Activated CD4-positive, alpha-beta memory T cell treated with anti-CD3 and anti-CD28 coated beads for 36 hours (primary cell): ENCODE measurements at places on chromosomes 4 and X.

- no peak for DNase-seq
Measured at GRCh38 chr4:8762951-8763735, 108.5 kb downstream of the HMX1 start.

DNA sequence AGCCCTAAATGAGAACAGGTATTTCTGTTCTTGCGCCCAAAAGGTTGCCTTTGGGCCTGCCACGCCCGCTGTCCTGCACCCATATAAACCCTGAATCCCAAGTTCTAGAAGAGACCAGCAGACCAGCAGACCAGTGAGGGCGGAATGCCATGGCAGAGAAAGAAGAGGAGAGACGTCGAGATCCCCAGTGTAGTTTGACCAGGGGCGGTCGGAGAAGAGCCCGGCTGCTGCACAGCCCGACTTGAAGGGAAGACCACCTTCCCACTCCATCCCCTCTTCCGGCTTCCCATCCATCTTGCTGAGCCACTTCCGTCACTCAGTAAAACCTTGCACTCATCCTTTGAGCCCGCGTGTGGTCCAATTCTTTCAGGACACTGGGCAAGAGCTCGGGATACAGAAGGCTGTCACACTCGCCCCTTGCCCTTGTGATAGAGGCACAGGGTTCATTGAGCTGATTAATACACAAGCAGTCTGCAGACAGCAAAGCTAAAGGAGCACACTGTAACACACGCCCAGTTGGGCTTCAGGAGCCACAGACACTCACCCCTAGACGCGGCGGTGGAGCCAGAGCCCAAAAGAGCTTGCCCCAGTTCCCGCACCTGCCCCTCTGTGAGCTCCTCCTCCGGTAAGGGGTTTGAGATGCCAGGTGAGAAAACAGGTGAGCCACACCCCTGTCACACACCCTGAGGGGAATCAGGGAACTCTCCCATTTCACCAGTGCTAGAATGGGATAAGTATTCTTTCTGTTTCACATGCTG is 230.8 kb downstream of the PCDH10 start:
- DNase-seq, result no peak

- no peak for DNase-seq
Measured at GRCh38 chrX:109862433-109862832, 129.4 kb upstream of the ACSL4 start.

DNA sequence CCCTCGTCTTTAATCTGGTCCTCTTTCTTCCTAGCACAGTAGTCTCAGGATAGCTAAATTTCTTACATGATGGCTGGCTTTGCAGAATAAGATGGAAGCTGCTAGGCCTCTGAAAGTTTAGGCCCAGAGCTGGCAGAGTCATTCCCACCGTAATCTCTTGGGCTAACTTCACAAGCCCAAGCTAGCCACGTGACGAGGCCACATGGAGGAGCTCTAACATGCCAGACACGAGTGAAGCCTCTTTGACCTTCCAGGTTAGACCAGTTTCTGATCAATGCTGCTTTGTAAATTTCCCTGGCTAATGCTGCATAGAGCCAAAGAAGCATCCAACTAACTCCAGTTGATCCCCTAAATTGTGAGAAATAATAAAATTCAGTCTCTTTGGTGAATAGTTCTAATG is 9.5 kb upstream of the CENPE start:
- no peak for DNase-seq

DNA sequence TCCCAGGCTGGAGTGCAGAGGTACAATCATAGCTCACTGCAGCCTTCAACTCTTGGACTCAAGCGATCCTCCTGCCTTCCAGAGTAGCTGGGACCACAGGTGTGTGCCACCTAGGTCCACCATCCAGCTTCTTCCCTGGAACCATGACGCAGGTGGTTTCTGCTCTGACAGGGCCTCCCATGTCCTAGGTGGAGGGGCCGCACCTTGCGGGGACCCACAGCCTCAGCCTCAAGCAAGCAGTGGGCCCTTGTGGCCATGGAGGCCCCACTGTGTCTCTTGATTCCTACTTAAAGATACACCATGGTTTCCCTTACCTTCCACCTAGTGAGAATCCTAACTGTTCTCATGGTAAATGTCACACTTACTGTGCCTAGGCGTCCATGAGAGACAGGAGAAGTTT is 6.9 kb upstream of the GPR78 start:
- no peak for DNase-seq

GRCh38 chrX:10230222-10230621 is 73.4 kb downstream of the CLCN4 start:
- no peak for DNase-seq

- no peak for DNase-seq
Measured at GRCh38 chr4:41409594-41409895, 128.4 kb upstream of the LIMCH1 start.

- no peak for DNase-seq
Measured at GRCh38 chr4:158299459-158300007, 89.2 kb downstream of the TMEM144 start.

DNA sequence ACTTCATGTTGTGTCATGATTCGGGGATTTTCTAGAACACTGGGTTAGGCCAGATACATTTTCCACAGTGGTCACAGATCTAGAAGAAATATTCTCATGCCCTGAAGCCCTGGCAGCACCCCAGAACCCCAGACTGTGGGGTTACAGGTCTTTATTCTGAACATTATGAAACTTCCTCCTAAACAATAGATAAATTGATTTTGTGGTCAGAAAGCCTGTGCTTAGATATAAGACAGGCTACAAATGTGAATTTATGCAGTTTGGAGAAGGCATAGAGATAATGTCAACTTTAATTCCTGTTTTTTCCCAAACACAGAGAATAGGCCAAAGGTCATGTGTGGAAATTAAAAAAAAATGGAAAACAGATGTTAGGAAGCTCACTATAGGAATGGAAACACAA is 492.9 kb downstream of the SPRY1 start:
- DNase-seq, result no peak

DNA sequence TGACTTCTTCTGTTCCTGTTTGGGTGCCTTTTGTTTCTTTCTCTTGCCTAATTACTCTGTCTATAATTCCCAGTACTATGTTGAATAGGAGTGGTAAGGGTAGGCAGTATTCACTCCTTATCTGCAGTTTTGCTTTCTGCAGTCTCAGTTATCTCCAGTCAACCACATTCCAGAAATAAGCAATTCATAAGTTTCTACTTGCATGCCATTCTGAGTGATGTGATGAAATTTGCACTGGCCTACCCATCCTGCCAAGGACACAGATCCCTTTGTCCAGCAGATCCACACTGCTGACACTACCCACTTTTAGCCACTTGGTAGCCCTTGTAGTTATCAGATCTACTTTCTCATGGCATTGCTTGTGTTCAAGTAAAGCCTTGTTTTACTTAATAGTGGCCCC is 971.6 kb upstream of the INTU start:
- DNase-seq, result no peak

DNA sequence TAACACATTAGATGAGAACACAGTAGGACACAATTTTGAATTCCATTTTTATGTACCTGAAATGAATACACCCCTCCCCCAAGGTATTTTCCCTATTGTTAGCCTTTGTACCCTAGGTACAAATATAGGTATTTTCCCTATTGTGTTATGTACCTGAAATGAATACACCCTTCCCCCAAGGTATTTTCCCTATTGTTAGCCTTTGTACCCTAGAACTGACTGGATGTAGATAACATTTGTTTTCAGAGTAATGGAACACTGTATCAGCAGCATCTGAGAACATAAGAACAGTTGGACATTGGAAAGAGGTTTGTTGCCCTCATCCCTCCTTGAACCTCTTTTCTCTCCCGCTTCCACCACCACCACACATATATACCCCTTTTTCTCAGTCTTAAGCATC is 37.6 kb downstream of the YIPF6 start:
- no peak for DNase-seq

DNA sequence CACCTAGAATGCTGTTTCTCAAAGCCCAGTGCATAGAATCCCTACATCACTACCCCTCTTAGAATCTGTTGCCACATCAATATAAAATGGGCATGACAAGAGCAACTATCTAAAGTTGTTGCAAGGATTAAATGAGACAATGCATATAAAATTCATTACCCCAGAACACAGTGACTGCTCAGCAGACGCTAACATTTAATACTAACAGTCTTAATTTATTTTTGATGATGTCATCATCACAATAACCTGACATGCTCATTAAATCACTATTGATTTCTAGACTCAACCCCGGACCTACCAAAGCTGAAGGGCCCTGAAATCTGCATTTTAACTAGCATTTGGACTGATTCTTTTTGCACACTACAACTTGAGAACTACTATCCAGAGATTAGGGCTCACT is 3.9 kb downstream of the ARSJ start:
- DNase-seq, result no peak

GRCh38 chrX:39613997-39614679 is 483.6 kb downstream of the BCOR start:
- peak; percentile 84 for DNase-seq

GRCh38 chr4:5960252-5960880 is 57.9 kb downstream of the C4orf50 start:
- DNase-seq, result no peak

GRCh38 chr4:60313611-60314178 is 886.4 kb upstream of the ADGRL3 start:
- DNase-seq, result no peak

- no peak for DNase-seq
Measured at GRCh38 chrX:115697806-115698205, 136.8 kb downstream of the PLS3 start.

DNA sequence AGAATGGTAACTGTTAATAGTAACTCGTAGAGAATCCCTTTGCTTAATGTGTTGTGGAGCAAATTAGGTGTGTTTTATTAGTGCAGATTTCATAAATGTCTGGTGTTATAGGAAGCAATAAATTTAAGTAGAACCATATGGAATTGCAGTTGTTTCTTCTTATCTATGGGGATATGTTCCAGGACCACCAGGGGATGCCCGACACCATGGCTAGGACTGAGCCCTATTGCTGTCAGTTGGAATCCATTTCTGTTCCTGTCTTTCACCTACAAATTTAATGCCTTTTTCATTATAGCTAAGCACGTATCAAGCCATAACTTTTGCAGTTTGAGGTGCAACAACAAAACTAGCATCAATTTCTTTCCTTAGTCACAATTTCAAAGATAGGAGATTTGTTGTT is 72.5 kb downstream of the DDIT4L start:
- DNase-seq, result no peak

GRCh38 chrX:99078301-99078700 is 1331.8 kb downstream of the PCDH19 start:
- DNase-seq, result no peak

DNA sequence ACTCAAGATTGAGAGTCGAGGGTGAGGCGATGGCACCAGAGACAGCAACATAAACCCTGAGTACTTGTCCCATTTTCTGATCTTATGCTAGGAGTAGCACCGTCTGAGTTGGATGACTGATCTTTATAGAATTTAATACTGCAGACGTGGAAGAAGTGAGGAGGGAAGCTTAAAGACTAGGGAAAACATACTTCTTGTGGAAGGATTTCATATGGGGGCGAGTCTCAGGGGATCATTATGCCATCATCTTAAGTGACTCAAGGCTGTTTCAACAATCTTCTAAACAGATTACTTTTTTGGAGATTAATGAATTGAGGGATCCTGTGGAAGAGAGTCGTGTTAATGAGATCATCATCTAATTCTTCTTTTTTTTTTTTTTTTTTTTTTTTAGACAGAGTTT is 17.2 kb upstream of the FAT1 start:
- DNase-seq, result no peak

GRCh38 chr4:59127006-59127405 is 2016.8 kb upstream of the IGFBP7 start:
- DNase-seq, result no peak

DNA sequence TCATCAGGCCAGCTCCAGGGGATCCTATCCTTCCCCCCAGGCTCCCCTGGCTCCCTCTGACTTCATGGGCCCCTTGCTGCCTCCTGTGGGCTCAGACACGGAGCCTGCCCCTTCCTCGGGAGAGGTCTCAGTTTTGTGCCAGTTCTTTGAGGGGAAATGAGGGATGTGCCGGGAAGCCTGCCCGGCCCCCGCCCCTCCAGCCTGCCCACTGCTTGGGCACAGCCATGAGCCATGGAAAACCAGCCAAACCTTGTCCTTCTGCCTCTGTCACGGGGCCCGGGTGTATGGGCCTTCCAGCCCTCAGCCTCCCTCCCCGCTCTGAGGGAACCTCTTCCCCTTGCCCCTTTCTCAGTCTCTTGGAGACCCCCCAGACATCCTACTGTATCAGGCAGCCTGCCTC is 6.8 kb downstream of the BGN start:
- DNase-seq, result no peak

DNA sequence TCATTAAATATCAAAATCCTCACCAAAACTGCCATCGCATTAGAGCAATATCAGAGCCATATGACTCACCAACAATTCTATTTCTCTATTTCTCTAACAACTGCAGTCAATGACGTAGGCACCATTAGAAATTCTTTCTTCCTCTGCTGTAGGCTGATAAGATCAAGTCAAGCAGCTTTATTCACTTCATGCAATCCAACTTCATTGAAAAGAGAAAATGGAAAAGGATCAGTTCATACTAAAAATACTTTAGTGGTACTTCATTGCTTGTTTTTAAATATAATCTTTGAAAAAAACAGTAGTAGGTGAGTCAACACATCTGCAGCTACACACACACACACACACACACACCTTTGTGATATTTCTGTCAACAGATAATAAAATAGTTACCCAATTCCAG is 345.3 kb upstream of the TENM3 start:
- no peak for DNase-seq

- DNase-seq, result no peak
Measured at GRCh38 chrX:115689931-115690330, 129.0 kb downstream of the PLS3 start.

DNA sequence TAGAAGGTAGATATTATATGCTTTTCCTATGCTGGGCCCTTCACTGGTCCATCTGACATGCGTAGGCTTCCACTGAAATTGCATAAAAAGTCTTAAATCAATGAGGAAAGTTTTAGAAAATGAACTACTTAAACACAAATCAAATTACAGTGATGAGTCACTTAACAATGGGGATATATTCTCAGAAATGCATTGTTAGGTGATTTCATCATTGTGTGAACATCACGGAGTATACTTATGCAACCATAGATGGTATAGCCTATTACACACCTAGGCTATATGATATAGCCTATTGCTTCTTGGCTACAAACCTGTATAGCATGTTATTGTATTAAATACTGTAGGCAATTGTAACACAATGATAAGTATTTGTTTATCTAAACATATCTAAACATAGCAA is 10.3 kb downstream of the STAP1 start:
- DNase-seq, result no peak

DNA sequence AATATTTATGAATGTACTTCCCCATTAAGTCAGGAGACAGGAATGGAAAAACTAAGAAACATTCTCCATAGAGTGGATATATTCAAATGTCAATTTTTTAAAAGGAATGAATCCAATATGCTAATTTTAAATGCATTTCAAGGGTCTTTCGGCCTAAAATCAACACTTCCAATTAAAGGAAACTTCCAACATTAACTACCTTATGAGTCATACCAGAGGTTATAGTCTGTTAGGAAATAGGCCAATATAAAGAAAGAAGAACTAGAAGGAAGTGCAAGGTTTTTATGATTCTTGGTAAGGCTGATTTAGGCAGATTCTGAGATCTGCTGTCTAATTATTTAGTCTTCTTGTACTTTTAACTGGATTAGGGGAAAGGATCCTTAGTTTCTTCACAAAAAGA is 260.1 kb upstream of the EDNRA start:
- no peak for DNase-seq
